Fibroblast of the conjunctiva (primary cell): ENCODE measurements at places on chromosomes 2 and 18.

GRCh38 chr18:12328179-12328823, 20.3 kb downstream of the TUBB6 start:
- no peak for DNase-seq

GRCh38 chr2:200263279-200263678, 43.2 kb upstream of the SPATS2L start:
- DNase-seq = no peak

DNA sequence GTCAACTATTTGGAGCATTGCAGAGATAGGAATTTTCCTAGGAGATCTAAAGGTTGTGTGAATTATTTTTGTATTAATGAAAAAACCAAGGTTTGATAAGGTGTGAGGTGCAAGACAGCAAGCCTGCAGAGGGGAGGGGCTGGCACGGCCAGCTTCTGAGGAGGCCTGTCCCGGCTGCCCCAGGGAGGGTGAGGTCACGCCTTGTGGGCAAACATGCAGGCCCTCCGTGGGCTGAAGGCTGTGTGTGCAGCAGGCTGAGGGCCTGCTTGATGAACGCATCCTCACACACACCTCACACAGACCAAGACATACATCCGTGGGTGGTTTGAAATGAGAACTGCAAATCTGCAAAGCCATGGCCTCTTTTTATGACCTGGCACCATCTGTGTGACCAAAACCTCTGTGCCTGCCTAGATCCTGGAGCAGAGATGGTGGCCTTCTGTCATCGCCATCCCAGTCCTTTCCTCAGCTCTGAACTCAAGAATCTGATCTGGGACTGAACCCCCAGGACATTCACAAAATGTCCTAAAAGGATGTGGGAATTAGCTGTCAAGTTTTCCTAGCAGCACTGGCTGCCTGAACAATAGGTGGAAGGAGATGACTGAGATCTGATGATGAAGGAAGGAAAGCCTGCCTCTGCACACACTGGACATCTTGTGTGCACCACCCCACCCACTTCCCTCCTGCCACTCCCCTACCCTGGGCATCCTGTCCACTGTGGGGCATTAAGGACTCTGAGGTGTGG, 102.4 kb upstream of the MGAT4A start:
- no peak for DNase-seq

GRCh38 chr2:218387369-218388194, 5.5 kb downstream of the SLC11A1 start:
- no peak for DNase-seq

DNA sequence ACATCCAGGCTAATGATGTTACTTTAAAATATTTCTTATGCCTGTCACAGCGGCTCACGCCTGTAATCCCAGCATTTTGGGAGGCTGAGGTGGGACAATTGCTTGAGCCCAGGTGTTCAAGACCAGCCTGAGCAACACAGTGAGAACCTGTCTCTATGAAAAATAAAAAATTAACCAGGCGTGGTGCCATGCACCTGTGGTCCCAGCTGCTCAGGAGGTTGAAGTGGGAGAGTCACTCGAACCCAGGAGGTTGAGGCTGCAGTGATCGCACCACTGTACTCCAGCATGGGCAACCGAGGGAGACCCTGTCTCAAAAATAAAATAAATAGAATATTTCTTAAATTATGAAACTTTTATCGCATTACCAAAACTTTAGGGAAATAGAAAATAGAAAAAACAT, 28.1 kb upstream of the ACTR3 start:
- DNase-seq = no peak

- no peak for DNase-seq
Measured at GRCh38 chr2:114698520-114698919, 256.1 kb downstream of the DPP10 start.

DNA sequence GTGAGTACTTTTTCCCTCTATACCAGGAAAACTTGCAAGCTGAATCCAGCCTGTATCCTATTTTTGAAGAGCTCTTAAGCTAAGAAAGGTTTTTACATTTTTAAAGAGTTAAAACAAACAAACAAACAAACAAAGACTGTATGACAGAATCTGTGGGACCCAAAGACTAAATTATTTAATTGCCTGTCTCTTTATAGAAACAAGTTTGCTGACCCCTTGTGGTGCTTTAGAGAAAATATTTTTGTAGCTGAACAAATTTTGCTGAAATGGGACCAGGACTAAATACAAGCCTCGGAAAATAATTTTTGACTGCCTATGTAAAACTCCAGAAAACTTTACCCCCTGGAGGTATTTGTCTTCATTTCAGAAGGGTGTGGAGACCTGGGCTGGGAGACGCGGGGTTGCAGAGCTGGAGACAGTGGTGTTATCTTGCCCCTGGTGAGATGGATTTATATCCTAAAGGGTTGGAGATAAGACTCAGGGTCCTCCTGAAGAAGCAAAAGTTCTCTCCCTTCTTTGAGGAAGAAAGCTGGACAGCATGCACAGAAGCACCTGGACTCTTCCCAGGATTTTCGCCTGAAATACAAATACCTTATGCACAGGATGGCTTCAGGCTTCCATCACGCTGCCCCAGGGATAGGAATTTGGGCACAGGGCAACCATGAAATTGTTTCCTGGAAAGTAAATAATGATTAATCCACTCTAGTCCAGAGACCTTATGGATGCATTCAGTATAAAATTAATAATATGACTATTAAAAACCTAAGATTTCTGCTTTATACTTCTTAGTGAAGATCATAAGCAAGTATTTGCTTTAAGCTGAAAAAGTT, 54.3 kb downstream of the TMX3 start:
- peak; percentile 43 for DNase-seq

DNA sequence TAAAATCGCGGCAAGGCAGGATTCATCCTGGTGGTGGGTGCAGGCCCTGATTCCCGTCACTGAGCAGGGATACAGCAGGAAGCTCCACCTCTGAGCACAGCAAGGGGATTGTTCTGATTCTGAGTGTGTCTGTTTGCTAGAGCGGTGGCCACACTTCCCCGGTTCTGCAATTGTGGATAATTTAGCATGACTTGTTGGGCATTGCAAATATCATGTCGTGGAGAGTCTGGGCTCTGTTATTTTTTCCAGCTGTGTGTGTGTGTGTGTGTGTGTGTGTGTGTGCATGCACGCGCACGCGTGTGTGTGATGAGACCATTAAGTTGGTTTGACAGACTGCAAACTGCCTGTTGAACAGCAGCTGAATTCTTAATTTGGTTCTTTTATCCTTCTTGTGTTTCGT, 4.1 kb upstream of the TMEM18 start:
- DNase-seq = no peak

- no peak for DNase-seq
Measured at GRCh38 chr2:65545837-65546805, 113.7 kb upstream of the SPRED2 start.

GRCh38 chr18:28359176-28359575, 182.2 kb upstream of the CDH2 start:
- no peak for DNase-seq

DNA sequence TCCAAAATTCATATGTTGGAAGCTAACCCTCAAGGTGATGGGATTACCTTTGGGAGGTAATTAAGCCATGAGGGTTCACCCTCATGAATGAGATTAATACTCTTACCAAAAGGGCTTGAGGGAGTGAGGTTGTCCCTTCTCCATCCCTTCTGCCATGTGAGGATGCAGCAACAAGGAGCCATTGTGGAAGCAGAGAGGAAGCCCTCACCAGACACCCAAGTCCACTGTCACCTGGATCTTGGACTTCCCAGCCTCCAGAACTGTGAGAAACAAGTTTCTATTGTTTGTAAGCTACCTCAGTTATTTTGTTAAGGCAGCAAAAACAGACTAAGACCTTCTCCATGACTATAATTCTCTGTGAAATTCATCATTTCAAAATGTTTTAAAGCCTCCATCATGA, 125.7 kb downstream of the FAM124B start:
- DNase-seq = no peak

DNA sequence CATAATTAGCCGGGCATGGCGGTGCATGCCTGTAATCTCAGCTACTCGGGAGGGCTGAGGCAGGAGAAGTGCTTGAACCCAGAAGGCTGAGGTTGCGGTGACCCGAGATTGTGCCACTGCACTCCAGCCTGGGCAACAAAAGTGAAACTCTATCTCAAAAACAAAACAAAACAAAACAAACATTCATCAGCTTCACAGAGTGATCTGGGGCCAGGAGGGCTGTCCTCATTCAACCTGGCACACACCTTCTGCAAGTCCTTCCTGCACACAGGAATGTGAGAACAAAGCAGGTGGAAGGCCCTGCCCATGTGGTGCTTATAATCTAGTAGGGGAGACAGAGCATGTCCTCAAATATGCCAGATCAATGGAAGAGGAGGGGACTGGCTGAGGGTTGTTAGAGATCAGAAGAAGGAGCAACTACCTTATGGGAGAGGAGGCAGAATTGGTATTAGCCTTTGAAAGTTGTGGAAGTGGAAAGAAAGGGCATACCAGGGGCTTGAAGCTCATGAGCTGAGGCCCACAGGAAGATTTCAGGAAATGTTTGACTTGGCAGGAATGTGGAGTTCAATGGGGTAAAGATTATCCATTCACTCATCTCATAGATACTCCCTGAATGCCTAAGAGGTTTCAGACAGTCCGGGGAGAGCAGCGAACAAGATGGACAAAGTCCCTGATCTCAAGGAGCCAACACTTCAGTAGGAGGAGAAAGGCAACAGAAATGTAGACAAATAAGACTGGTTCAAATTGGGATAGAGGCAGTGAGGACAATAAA, 155.3 kb upstream of the SIX3 start:
- no peak for DNase-seq

DNA sequence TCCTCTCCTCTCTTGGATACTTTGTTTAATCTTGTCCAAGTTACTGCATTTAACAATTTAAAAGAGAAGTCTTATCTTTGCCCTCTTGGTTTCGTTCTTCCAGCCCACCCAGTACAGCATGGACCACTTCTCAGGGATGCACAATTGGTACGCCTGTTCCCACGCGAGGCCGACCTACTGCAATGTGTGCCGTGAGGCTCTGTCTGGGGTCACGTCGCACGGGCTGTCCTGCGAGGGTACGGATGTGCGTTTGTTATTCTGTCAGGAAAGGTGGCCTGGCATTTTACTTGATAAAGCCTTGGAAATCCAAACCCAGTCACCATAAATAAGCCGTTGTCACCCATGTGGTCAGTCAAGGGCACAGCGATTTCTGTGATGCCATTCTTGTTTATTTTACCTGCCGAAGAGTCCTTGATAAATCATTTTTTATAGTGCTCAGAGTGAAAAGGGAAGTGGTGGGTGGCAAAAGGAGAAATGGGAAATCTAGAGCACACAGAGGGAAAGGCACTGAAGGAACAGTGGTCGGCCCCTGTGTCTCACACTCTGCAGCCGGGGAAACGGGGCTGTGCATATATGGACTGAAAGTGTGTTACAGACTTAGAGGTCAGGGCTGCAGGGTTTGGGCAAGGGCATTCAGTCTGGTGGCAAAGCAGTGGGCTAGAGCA, 80.5 kb downstream of the DGKD start:
- no peak for DNase-seq

GRCh38 chr2:123101434-123101833, 923.7 kb upstream of the CNTNAP5 start:
- DNase-seq = no peak

GRCh38 chr2:177771191-177771590, 301.4 kb downstream of the PDE11A start:
- DNase-seq = no peak

- DNase-seq = no peak
Measured at GRCh38 chr2:9037166-9037565, 33.7 kb upstream of the MBOAT2 start.

DNA sequence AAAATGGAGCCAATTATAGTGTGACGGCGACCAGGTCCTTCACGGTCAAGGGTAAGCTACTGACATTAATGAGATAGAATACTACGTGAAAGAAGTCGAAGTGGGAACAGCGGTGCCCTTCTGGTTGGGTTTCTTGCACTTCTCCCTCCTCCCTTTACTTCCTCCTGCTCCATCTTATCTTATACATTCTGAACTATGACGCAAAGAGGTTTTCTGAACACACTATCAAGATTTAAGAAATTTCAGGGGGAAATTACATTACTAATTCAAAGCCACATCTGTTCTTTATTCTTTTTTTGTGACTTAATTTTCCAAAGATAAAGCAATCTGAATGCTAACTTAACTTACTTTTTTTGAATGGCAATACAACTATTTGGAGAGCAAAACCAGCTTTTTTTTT, 14.8 kb upstream of the IL18R1 start:
- no peak for DNase-seq

DNA sequence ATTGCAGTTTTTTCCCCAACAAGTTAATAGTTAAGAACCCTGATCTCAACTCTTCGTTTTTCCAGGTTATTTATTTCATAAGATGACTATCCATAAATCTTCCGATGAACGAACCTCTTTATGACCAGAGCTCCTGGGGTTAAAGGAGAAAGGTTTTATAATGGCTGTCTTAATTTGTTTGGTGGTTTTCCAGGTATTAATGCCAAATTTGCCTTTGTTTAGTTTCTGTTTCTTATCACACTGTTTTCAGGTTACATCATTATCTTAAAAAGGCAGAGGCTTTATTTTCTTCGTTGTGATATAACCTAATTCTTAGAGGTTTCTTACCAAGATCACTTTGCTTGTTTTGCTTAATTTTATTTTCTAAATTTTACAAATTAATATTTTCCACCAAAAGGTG, 10.1 kb downstream of the ZNF638 start:
- no peak for DNase-seq
